ENCODE measurements at places on chromosomes 7 and 10.

DNA sequence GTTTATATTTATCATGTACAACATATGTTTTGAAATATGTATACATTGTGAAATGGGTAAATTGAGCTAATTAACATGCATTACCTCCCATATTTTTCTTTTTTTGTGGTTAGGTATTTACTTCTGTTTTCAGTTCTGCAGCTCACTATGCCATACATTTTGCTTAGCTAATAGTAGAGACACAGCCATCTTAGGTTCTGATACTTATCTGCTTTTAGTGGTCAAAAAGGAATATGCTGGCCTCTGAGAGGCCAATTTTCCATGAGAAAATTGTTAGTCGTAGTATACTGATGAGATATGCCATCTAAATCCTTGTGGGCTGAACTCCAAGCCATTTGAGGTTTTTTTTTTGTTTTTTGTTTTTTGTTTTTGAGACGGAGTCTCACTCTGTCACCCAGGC, 31.0 kb downstream of the SGPL1 start:
- ATAC-seq: no peak

GRCh38 chr7:44667190-44667589, 60.8 kb downstream of the OGDH start:
- ATAC-seq: no peak

GRCh38 chr10:119139464-119140067, 25.9 kb downstream of the SFXN4 start:
- ATAC-seq: peak; percentile 71

DNA sequence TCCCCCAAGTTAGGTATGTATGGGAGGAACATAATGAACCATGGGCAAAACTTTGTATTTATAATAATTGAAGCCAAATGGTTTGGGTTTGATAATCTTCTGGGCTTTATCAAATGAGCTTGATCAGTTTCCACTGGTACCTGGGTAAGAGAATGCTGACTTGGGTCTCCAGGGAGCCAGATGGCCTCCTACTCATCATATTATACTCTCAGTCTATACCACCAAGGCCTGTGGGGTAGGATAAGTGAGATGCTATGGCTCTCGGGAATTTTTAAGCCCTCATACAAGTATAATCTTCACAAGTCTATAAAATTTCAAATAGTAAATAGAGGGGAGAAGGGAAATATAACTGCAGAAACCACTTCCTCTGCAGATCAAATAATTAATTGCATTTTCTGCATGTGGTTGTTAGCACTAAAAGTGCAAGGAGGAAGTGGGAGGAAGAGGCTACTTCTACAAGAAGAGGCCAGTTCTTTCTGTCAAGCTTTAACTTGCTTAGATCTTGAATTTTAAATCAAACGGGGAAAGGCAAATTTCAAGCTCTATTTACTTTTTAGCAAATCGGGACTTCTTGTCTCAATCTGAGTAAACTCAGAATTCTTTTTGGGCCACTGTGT, 349.0 kb downstream of the SORCS1 start:
- no peak for ATAC-seq

GRCh38 chr7:158109364-158110033, 478.1 kb downstream of the PTPRN2 start:
- ATAC-seq: no peak

- peak; percentile 55 for ATAC-seq
These were observed 49.6 kb upstream of the PSMG3 start for GRCh38 chr7:1619152-1620079.

GRCh38 chr10:94192974-94193373, 169.8 kb downstream of the NOC3L start:
- ATAC-seq: no peak

DNA sequence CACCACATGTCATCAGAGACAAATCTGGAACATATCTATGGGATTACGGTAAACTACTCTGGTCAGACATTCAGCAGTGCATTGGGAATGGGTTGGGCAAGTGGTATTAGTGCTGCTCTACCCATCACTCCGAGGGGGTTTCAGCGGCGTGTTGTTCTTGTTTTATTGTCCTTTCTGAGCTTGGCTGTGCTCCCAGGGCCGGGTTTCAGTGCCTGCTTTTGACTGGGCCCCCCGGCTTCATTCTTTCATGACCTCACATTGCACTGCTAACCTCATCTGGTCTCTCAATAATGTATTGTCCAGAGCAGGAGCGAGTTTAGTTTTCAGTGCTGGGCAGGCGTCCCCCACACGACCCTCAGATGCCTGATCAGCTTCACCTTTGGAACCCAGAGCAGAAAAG, 364.6 kb downstream of the PAXIP1 start:
- ATAC-seq: no peak

DNA sequence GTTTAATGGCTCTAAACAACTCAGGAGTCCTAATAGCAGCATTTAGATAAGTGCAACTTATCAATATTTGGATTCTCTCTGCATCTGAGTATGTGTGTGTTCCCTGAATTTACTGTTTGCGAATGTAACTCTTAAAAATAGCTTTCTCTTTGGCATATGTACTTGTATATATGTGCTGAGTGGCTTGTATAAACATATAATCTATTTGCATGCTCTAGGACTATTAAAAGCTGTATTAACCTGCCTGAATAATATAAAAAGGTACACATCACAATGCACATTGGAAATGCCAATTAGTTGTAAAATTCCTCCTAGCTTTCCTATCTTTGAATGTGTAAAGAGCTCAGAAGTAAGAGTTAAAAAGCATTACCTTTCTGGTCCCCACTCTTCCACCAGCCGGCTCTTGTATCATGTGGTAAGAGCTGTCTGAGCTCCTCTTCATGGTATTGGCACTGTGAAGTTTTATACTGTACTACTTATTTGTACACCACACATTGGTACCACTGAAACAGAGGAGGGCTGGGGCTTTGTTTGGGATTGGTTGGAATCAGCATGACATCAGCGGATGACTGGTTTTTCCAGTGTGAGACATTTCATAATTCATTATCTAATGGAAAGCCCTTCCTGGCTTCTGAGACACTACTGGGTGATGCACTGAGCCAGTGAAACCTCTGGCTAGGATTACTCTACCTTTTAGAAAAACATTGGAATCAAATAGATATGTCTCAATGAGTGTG, at the start of gene INHBA:
TSS of gene INHBA (minus strand) at position 456 of the 737 bp plus-strand sequence. CDS start 2,716 bp downstream, outside the sequence.
- no peak for ATAC-seq

GRCh38 chr10:109846832-109847231, 76.5 kb downstream of the XPNPEP1 start:
- no peak for ATAC-seq

DNA sequence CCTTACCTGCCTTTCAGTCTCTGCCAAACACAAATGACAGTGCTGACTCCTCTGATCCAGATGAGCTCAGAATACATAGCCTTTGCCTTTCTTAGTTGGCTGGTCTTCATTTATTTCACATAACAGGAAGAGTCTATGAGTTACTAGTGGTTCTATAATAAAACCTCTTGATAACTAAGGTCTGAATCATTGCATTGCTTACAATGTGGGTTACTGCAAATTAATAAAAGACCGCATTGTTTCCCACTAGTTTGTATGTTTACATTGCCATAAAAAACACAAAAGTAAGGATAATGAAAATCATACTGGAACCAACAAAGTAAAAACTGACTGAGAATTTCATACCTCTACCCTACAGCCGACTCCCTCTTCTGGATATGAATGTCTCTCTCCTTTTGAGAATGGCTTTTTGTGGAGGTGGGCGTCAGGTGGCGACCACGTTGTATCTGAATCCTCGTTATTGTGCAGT, 62.0 kb upstream of the AKR1E2 start:
- ATAC-seq: no peak

DNA sequence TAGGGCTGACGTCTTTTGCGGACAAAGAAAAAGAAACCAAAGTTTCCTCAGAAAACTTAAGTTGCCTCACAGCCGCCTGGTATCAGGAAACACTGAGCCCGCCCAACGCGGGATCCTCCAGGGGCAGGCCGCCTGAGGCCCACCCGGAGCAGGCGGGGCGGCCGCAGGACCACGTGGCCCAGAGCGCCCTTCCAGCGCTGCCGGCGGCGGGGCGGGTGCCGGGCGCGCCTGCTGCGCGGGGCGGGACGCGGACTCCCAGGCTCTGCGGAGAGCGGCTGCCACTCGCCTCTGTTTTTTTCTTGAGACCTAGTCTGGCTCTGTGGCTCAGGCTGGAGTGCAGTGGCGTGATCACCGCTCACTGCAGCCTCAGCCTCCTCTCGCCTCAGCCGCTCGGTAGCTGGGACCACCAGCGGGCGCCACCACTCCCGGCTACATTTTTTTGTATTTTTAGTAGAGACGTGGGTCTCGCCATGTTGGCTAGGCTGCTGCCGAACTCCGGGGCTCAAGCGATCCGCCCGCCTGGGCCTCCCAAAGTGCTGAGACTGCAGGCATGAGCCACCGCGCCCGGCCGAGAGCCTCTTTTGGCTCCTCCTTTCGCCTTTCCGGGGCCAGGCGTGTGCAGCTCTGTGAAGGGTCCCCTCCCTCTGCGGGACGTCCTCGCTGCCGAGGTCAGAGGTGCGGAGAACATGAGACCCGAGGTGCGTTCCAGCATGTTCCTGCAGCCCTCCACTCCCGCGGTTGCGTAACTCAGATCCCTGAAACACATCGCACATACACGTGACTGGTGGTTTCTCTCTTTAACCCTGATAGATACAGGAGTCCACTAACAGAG, 11.6 kb upstream of the HNRNPF start:
- peak; percentile 91 for ATAC-seq

DNA sequence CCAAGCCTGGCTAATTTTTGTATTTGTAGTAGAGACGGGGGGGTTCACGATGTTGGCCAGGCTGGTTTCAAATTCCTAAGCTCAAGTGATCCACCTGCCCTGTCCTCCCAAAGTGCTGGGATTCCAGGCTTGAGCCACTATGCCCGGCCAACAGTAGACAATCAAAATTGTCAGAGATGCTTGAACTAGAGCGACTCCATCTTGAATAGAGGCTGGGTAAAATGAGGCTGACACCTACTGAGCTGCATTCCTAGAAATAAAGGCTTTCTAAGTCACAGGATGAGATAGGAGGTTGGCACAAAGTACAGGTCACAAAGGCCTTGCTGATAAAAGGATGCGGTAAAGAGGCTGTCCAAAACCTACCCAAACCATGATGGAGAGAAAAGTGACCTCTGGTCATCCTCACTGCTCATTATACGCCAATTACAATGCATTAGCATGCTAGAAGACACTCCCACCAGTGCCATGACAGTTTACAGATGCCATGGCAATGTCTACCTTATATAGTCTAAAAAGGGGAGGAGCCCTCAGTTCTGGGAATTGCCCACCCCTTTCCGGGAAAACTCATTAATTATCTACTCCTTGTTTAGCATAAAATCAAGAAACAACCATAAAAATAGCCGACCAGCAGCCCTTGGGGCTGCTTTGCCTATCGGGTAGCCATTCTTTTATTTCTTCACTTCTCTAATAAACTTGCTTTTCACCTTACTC, 134.5 kb downstream of the BAMBI start:
- no peak for ATAC-seq

DNA sequence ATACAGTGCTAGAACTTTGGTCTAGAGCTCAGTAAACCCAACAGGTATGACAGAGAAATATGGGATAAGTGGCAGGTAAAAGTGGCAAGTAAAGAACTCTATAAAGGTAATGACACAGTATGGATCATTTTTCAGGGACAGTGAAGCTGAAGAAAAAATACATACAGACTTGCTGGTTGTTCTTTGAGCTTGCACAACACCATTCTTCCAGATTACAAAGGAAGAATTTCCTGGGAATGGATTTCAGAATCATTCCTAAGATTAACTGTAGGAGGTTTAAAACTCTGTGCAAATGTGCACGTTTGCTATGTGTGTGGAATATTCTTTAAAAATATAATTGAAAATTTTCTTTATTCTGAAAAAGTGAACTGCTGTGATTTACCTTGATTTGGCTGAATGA, 36.0 kb downstream of the PHF14 start:
- ATAC-seq: no peak

GRCh38 chr7:139108266-139109187, 993 bp downstream of the ZC3HAV1 start:
- no peak for ATAC-seq

GRCh38 chr10:94607111-94607510, 61.5 kb downstream of the HELLS start:
- ATAC-seq: peak; percentile 81

GRCh38 chr10:18136073-18136791, 4.0 kb upstream of the CACNB2 start:
- ATAC-seq: no peak

DNA sequence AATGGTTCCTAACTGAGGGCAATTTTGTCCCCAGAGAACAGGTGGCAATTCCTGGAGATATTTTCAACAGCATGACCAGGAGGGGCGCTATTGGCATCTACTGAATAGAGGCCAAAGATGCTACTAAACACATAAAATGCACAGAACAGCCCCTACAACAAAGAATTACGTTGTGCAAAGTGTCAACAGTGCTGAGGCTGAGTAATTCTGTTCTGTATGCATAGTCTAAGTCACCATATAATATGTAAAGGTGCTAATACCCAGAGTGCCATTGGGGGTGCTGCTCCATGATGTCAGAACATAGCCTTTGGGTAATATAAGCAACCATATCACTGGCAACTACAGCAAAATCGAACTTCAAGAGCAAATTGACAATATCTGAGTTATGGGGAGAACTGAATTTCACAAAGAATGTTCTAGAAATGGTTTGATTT, 213.3 kb upstream of the PHYHIPL start:
- no peak for ATAC-seq

GRCh38 chr10:75646218-75646915, 214.9 kb downstream of the LRMDA start:
- ATAC-seq: no peak

- ATAC-seq: no peak
These were observed 147.3 kb downstream of the SEC23IP start for GRCh38 chr10:120039826-120040225.

- no peak for ATAC-seq
These were observed 23.4 kb downstream of the IQCE start for GRCh38 chr7:2582006-2582735.

DNA sequence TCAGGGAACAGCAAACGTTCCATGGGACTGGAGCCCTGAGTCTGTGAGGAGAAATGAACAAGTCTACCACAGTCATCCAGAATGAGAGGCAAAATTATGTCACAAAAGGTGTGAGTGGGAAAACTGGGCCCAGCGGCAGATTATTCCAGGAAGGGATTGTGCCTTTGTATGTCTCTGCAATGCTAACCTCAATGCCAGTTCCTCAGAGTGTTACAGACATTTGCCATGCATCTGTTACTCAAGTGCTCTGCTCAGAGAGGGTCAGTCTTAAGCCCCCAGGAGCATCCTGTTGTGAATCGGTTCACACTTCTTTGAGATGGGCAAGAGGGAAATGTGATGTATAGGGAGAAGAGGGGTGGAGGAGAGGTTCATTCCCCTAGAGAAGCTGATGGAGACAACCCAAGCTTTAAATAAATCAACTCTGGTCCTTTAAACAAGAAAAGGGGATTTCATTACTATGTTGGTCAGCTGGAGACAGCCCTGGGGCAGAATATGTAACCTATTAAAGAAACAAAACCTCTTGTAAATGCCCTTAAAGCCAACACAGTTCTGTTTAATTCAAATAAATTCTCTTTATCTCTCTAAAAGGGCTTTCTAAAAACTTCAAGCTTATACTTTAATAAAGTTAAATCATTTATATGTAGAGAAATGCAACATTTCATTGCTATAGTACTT, 85.9 kb upstream of the GRB10 start:
- no peak for ATAC-seq

Data from activated CD4-positive, CD25-positive, alpha-beta regulatory T cell treated with anti-CD3 and anti-CD28 coated beads, Interleukin-2, amount 50 U/mL, for 24 hours (primary cell).